ENCODE measurements at places on chromosomes 7 and 10. TPM values are rescaled to one million over a fixed set of nuclear protein-coding genes. Genes with fewer than 3 reads are reported as not detected.
A peak's percentile ranks its signal among the peaks of the same experiment; 100 is the strongest.

Gene TDRD1
- 0.09 TPM for total RNA-seq

Gene YKT6
- 66.8 TPM for total RNA-seq

Gene WNT16
- not detected for total RNA-seq

Gene TMEM225B
- 0.86 TPM for total RNA-seq

Gene SEMA3A
- total RNA-seq: not detected

Gene FEZF1
- total RNA-seq: not detected

Gene FAM221A
- 5.9 TPM for total RNA-seq

DNA sequence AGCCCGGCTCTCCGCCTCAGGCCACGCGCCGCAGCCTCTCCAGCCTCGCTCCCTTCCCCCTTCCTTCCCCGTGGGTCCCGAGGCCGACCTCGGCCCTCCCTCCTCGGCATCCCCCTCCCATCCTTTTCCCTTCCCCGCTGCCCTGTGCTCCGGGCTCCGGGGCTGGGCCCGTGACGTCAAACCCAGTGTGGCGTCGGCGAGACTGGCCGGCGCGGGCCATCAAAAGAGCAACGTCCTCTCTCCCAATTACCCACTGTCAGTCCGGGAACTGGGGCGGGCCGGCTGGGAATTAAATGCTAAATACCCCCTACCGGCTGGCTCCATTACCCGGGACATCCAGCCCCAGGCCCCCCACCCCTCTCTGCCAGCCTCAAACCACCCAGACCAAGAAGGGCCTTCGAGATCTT is 2.6 kb upstream of the GATA3 start:
- no peak for ATAC-seq

- no peak for ATAC-seq
Measured at GRCh38 chr7:82286096-82286797, 157.3 kb downstream of the CACNA2D1 start.

- ATAC-seq: no peak
Measured at GRCh38 chr10:15038416-15038815, 5.3 kb upstream of the OLAH start.

DNA sequence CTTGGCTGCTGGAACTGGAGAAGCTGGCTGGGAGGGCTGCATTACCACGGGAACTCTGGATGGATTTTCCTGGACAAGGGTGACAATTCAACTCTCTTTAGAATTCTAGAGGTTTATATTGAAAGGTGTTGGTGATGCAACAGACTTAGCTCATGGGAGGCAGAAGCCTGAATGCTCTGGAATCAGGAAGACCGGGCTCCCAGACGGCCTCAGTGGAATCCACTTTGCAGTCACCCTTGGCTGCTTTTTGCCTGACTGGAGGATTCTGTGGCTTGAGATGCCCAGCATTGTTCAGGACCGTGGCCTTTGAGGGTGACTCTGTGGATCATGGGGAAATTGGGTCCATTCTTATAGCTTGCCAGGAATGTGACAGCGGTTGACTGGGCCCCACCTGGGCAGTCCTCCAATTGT is 32.3 kb downstream of the PYROXD2 start:
- no peak for ATAC-seq

DNA sequence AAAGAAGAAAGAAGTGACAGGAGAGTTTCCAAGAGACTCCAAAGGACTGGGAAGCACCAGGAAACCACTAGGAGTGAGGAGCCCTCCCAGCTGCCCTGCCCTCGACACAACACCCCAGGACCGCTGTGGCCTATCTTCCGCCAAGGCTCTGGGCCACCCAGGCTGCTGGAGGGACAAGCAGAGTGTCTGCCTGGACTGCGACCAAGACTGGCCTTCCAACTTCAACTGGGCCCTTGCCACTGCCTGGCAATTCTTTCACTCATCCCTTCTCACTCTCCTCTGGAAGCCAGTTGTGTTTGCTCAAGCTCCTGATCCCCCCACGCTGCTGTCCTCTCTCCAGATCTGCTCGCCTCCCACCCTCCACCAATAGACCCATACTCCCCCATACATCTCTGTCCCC is 10.2 kb downstream of the KIAA1549 start:
- ATAC-seq: no peak

GRCh38 chr10:110459600-110459999 is 38.1 kb upstream of the DUSP5 start:
- no peak for ATAC-seq

GRCh38 chr7:36288501-36288900 is 101.2 kb upstream of the ANLN start:
- ATAC-seq: no peak

DNA sequence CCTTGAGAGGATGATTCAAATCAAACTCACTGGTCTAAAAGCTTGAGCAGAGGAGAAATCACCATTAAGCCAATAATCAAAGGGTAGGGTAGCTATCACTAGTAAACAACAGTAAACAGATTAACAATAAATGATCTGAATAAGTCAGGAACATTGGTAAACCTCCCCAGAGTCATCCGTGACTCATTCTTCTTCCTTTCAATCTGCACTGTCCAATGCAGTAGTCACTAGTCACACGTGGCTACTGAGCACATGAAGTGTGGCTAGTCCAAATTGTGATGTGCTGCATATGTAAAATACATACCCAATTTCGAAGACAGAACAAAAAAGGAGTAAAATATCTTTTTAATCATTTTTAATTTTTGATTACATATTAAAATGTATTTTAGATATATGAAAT is 64.0 kb downstream of the ERCC6 start:
- peak; percentile 59 for ATAC-seq

GRCh38 chr10:132970641-132971438 is 28.5 kb upstream of the CFAP46 start:
- ATAC-seq: no peak

GRCh38 chr7:87267239-87267900 is 47.8 kb upstream of the TMEM243 start:
- no peak for ATAC-seq

DNA sequence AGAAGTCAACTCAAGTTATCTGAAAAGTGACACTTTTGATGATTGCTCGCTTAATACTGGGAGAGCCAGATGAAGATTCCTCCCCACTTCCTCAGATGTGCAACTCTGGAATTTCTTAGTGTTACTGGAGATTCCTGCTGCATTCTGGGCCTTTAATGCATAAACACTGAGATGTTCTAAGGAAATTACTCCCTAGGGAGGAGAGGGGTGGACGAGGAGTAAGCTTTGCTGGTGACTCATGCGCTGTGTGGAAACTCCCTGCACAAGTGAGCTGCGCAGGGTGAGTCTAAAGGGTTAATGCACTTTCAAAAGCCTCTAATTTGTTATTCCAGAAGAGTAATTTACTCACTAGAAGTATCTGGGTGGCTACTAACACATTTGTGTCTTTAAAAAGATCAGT is 46.3 kb downstream of the EGFR start:
- peak; percentile 26 for ATAC-seq

DNA sequence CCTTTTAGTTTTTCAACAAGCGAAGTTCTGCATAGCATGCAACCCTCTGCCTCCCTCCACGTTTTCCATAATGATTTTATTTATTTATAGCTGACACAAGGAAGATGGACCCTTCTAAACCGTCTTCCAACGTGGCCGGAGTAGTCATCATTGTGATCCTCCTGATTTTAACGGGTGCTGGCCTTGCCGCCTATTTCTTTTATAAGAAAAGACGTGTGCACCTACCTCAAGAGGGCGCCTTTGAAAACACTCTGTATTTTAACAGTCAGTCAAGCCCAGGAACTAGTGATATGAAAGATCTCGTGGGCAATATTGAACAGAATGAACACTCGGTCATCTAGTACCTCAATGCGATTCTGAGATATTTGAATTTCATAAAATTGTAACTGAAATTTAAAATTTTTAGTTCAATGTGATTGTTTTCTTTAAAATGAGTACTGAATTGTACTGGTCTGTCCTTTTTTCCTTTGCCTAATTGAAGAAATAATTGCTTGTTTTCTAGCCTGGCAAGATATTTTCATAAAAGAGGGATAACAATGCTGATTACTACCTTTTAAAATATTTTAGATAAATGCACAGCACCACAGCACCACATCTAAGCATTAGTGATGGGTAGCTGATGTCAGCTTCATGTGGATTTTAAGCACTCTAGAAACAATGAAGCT is 41.5 kb upstream of the SLC39A12 start:
- ATAC-seq: no peak

- no peak for ATAC-seq
Measured at GRCh38 chr10:109215291-109216075, 707.8 kb downstream of the XPNPEP1 start.

DNA sequence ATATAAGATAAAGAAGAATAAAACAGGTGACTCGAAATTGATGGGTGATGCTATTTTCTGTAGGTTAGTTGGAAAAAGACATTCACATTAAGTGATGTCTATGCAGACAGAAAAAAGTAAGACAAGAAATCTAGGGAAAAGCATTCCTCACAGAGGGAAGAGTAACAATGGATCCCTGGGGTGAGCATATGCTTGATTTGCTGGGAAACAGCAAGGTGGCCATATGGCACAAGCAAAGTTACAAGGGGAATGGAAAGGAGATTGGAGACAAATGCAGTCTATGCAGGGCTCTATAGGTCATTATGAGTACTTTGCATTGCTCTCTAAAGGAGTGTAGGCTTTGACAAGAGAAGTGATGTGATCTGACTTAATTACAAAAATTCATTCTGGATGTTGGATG is 90.9 kb upstream of the ZNF804B start:
- no peak for ATAC-seq

DNA sequence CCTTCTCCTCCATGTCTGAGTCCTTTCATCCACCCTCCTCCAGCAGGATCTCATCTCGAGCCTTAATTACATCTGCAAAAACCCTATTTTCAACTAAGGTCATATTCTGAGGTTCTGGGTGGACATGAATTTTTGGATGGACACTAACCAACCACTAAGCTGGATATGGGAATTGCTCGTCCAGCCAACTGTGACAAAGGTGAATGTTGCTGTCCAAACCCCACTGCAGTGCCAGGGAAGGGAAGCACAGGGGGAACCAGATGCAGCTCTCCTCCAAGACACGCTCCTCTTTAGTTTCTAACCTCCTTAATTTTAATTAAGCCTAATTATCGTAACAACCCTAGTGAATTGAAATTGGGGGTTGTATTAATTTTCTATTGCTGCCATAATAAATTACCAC is 65.1 kb upstream of the EBF3 start:
- ATAC-seq: no peak

- peak; percentile 94 for ATAC-seq
Measured at GRCh38 chr7:139855498-139856270, 26.6 kb downstream of the TBXAS1 start.

DNA sequence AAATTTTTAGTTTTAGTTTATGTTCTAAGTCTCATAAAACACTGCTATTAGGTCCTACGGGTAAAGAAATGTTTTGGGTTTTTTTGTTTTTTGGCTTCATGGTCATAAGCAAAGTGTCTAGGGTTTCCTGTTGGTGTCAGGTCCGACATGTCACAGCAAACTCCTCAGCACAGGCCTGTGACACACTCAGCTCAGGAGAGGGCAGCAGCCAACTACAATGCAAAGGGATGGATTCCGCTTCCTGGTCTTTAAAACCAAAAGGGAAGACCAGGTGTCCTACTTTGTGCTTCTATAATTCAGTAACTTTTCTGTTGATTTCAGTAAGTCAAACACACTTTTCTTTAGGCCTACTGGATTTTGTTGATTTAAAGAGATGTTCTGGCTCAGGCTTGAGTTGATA is 83.8 kb upstream of the MACROH2A2 start:
- ATAC-seq: no peak

DNA sequence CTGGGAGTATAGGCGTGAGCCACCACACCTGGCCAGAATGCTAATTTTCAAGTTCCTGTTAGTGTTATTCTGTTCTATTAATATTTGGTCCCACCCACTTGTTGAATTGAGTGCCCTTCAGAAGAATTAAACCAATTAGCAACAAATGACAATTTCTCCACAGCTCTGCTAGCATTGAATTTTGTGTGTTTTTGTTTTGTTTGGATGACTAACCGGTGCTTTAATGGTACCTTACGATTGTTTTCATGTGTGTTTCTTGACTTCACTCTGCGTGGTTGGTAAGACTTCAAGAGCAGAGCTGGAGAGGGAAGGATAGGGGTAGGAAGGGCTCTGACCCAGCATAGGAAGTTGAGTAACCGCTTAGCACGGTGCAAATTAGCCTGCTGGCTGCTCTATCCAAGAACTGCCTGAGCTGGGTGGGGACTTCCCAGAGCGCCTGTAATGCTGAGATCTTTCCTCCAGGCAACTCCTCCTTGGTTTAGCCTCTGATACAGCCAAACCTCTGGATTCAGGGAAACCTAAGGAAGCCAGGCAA is 4.6 kb downstream of the ARPC1B start:
- ATAC-seq: peak; percentile 45

DNA sequence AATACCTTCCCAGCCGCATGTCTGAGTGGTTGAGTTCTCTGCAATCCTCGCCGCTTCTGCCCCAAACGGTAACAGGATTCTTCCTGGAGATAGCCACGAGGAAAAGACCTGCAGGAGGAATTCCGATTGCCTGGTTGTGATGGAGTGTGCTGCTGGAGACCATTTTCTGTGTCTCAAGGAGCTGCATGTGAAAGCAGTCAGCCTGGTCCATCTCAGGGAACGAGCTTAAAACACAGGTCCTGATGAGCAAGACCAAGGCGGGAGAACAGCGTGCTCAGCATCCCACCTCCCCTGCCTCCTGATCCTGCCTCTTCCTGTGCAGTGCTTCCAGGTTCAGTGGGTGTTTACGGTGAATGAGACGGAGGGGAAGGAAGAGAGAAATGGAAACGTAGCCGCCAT is 26.5 kb downstream of the VIPR2 start:
- no peak for ATAC-seq

DNA sequence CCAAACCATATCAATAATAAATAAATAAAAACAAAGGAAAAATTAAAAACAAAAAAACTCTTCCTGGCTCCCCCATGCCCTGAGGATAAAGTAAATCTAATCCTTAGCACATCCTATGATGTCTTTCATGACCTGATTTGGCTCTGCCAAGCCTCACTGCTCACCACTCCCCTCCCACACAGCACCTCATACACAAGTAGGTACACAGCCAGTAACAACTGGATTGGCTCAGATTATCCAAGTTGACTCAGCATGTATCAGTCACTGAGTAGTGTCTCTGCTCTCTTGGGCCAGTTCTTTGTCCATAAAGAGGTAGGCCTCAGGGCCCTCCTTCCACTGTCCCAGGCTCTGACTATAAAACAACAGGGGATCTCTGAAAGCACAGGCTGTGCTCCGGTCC is 99.6 kb downstream of the STRA8 start:
- ATAC-seq: peak; percentile 83

DNA sequence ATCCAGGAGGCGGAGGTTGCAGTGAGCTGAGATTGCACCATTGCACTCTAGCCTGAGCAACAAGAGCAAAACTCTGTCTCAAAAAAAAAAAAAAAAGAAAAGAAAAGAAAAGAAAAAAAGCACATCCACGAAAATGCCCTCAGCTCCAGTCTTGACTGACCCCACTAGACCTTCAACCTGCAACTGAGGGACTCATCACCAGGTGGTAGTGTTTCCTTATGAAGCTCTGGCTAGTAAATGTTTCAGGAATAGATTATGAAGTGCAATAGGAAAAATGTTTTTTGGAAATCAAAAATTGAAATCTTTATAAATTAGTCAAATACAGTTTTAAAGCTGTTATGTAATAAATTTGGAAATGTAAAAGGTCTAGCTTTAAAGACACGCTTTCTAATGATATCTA is 22.4 kb downstream of the TLL2 start:
- no peak for ATAC-seq

GRCh38 chr7:13032084-13032483 is 344.7 kb downstream of the ARL4A start:
- ATAC-seq: no peak

- no peak for ATAC-seq
Measured at GRCh38 chr7:150337659-150338081, 3.8 kb downstream of the RARRES2 start.

- ATAC-seq: peak; percentile 83
Measured at GRCh38 chr10:71748671-71749191, 24.6 kb downstream of the VSIR start.

GRCh38 chr7:42690794-42691639 is 220.9 kb downstream of the C7orf25 start:
- ATAC-seq: no peak

GRCh38 chr10:14369906-14370305 is 39.2 kb upstream of the FRMD4A start:
- no peak for ATAC-seq

Data from activated T-helper 17 cell treated with anti-CD3 and anti-CD28 coated beads, Interleukin-2, amount 50 U/mL, for 72 hours (primary cell).